ENCODE measurements at places on chromosomes 13 and 19. TPM values are rescaled to one million over a fixed set of nuclear protein-coding genes. Genes with fewer than 3 reads are reported as not detected.

- H3K27me3 ChIP-seq = no peaks in the 10 kb centered on the region
- H3K36me3 ChIP-seq = no peaks in the 10 kb centered on the region
- H3K4me1 ChIP-seq = no peaks in the 10 kb centered on the region
Measured at GRCh38 chr13:53368948-53369347, 340.3 kb downstream of the OLFM4 start.

The ZNF431 gene
- total RNA-seq = 1.7 TPM

The CLEC17A gene
- not detected for total RNA-seq

The IGFL2 gene
- total RNA-seq = not detected

- H3K4me3 ChIP-seq = no peak overlapping the region
- H3K27me3 ChIP-seq = peaks cover 20% of the 10 kb centered on the region
- H3K4me1 ChIP-seq = no peaks in the 10 kb centered on the region
- no peak overlapping the region for H3K27ac ChIP-seq
- no peaks in the 10 kb centered on the region for H3K36me3 ChIP-seq
Measured at GRCh38 chr19:3233116-3233515, 8.7 kb downstream of the CELF5 start.

The AP1M2 gene
- total RNA-seq = not detected

GRCh38 chr13:109593230-109593629 lies 193.2 kb downstream of the IRS2 start:
- peaks cover 60% of the 10 kb centered on the region for H3K27me3 ChIP-seq
- H3K27ac ChIP-seq = no peak overlapping the region
- H3K4me1 ChIP-seq = peaks cover 7% of the 10 kb centered on the region
- H3K36me3 ChIP-seq = no peaks in the 10 kb centered on the region
- no peak for DNase-seq
- H3K4me3 ChIP-seq = no peak overlapping the region

The CATSPERD gene
- not detected for total RNA-seq

The CDC42EP5 gene
- total RNA-seq = 39.6 TPM

Measured in GM23248 (cell line).